HT-29 (cell line): ENCODE measurements at places on chromosomes 11 and 22. TPM values are rescaled to one million over a fixed set of nuclear protein-coding genes. Genes with fewer than 3 reads are reported as not detected.

Gene MORC2
- total RNA-seq: 22.9 and 25.2 TPM in 2 replicates

Gene TTC12
- 11.9 and 12.7 TPM in 2 replicates for total RNA-seq

Gene CSTPP1
- total RNA-seq: 45.7 and 61.6 TPM in 2 replicates

Gene GRAMD4
- 22.5 and 26.7 TPM in 2 replicates for total RNA-seq

Gene BIRC3
- 0.94 and 1.4 TPM in 2 replicates for total RNA-seq

Gene MRGPRX4
- total RNA-seq: not detected in 2 replicates

Gene MAPK12
- total RNA-seq: 6.6 and 6.7 TPM in 2 replicates

Gene ADORA2A
- 0.36 and 0.44 TPM in 2 replicates for total RNA-seq

Gene CREBZF
- 108 and 124 TPM in 2 replicates for total RNA-seq

Gene CTSC
- 91.1 and 93.5 TPM in 2 replicates for total RNA-seq

Gene ALDH3B1
- 108 and 113 TPM in 2 replicates for total RNA-seq

Gene DBX1
- total RNA-seq: not detected in 2 replicates
